Activated gamma-delta T cell treated with Interleukin-2 at 50 U/mL for 16 hours (primary cell): ENCODE measurements at places on chromosomes 12 and 14.

GRCh38 chr12:4817880-4818279, 91.8 kb upstream of the KCNA1 start:
- no peak for DNase-seq

GRCh38 chr12:69059465-69060457, 126.8 kb upstream of the CPM start:
- DNase-seq, result no peak

GRCh38 chr14:92670160-92670559, 78.3 kb downstream of the LGMN start:
- no peak for DNase-seq

GRCh38 chr12:64790166-64790565, 31.0 kb upstream of the GNS start:
- no peak for DNase-seq

DNA sequence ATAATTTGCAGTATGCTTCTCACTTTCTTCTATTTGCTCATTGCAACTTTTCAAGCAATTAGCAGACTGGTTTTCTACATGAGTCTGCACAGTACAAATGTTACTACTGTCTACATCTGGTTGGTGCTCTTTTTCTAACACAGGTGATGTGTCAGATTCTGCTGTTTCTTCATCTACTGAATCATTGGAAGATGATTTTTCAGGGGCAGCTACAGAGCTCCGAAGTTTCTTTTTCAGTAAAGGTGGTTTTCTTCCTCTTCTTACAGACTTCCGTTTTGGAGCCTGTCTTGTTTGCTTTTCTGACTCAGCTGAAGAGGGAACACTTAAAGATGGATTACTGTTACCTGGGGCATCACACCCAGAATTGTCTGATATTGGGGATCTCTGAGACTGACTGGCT, 62.1 kb downstream of the SCAF11 start:
- DNase-seq, result no peak

- no peak for DNase-seq
Measured at GRCh38 chr12:114935658-114936057, 251.7 kb upstream of the TBX3 start.

- no peak for DNase-seq
Measured at GRCh38 chr12:1680804-1681492, 9.9 kb upstream of the ADIPOR2 start.
